ENCODE measurements at places on chromosomes 3 and 15.

GRCh38 chr3:151816091-151816604 lies 2.2 kb downstream of the AADAC start:
- DNase-seq, result no peak

GRCh38 chr15:56732135-56732885 lies 999 bp downstream of the ZNF280D start:
- no peak for DNase-seq

- DNase-seq, result no peak
These were observed 82.2 kb downstream of the CADM2 start for GRCh38 chr3:85041001-85041400.

- DNase-seq, result no peak
These were observed 224.1 kb upstream of the IL12A start for GRCh38 chr3:159764490-159765029.

- no peak for DNase-seq
These were observed 33.0 kb downstream of the KY start for GRCh38 chr3:134617608-134618477.

- DNase-seq, result no peak
These were observed at the start of gene RHCG for GRCh38 chr15:89496155-89497098. RHCG (minus strand) TSS chr15:89496583; CDS start chr15:89496544, 39 bp downstream.

GRCh38 chr3:57951066-57951882 lies 56.9 kb upstream of the FLNB start:
- no peak for DNase-seq

DNA sequence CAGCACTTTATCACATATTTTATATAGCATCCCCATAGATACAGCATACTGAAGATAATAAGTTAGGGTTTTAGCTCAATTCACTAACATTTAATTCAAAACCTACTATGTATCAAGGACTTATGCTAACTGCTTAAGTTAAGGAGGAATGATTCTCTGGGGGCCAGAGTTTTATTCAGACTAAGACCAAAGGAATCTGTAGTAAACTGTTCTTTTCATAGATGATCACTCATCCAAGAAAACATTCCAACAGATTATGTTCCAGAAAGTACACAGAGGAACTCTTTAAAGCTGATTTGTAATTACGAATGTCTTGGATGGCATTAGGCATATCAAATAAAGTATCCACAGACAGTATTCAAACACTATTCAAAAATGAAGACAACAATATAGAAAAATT lies 226.4 kb downstream of the SCAPER start:
- no peak for DNase-seq

- no peak for DNase-seq
These were observed 71.9 kb downstream of the NR2F2 start for GRCh38 chr15:96402403-96402802.

- no peak for DNase-seq
These were observed 7.9 kb downstream of the HTR3D start for GRCh38 chr3:184039414-184039813.

GRCh38 chr3:29255854-29256696 lies 24.8 kb upstream of the RBMS3 start:
- DNase-seq, result no peak

GRCh38 chr15:39820050-39820602 lies 37.5 kb upstream of the FSIP1 start:
- no peak for DNase-seq

DNA sequence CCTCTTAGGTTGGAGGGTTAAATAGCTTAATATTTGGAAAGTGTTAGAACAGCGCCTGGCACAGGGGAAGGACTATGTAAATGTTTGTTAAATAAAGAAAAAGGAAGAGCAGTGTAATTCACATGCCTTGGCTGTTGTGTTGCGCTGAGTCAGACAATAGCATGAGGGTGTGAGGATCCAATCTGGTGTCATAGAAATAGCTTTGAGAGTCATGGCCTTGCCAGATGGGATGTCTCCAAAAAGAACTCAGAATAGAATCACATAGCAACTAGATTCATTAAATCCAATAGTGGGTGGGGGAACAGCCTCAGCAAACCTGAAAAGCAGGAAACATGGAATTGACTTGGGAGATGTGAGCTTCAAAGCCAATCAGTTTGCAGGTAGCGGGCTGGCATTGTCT lies 3.9 kb upstream of the RBSN start:
- DNase-seq, result no peak

DNA sequence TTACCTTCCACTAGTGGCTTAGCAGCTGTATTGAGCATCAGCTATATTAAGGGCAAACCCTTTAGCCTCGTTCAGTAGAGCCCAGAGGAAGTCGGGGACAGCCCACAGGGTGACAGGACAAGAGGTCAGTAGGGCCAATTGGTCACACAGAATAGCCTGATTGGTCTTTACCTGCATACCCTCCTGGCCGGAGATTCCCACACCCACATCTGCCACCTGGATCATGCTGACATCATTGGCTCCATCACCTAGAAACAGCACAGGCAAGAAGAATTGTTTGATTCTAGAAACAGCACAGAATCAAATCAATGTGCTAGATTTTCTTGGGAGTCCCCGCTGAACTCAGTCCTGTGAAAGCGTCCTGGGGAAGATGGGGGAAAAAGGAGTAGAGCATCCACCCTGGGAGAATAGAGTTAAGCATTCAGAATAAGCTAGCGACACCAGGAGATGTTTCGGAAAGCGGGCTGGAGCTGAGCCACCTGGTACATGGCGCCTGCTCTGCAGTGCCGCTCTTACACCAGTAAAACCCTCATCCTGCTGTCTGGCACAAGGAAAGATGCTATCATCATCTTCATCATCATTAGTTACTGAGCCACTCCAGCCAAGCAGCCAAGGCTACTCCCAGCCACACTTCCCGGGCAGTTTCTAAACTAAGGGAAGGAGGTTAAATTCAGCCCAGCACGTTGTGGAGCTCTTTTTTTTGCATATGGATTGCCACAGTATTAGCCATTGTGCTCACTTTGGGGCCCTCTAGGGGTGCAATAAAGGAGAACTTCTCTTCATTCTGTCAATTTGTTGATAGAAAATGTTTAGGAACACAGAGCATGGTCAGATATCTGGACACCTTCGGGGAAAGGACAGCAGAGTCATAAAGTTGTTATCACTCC lies 171.3 kb downstream of the ATP10A start:
- no peak for DNase-seq

- no peak for DNase-seq
These were observed 28.5 kb downstream of the OSTN start for GRCh38 chr3:191227541-191227940.

DNA sequence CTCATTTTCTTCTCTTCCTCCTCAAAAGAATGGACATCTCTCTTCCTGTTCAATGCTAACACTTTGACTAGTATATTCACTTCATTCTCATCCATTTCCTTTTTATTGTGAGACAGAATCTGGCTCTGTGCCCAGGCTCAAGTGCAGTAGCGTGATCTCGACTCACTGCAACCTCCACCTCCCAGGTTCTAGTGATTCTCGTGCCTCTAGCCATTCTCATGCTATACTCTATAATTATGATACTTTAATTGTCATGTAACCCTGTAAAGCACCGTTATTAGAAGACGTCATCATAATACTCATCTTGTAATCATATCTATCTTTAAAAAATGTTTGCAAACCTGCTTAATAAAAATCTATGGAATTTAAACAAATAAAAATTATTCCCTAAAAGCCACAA lies 107.0 kb downstream of the SHOX2 start:
- DNase-seq, result no peak

Measured in stimulated activated CD4-positive, alpha-beta T cell treated with anti-CD3 and anti-CD28 coated beads, TNF-alpha, amount 100 ng/mL, for 4 hours (primary cell).